ENCODE measurements at places on chromosomes 2 and 18.

DNA sequence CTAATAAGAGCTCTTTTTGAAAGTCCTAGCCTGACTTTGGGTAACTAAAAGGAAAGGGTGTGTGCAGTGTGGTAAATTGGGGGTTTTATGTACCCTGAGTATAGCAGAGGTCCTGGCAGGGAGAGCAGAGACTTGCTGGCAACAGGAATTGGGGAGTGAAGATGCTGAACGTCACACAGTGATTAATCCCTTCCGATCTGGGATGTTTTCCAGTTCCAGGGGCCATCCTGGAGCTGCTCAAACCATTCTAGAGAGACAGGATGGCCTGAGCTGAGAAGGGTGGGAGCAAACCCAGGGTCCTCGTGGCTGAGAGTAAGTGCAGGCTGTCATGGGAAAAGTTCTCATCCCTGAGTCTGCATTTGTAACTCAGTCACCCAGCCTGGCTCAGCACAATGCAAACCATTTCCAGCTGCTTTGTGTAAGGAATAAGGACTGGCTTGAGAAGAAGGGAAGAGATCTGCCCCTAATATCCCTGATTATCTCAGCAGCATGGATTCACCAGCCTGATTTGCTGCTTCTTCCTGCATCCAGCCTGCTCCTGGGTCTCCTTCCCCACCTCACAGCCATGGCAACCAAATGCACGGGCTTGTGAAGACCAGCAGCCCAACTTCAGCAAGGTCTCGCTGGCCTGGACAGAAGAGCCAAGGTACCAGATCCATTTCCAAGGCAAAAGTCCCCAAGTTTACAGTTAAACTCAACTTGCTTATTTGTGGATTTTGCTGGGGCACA, 47.1 kb upstream of the CELF4 start:
- DNase-seq = no peak

GRCh38 chr2:154698296-154698720, at the start of gene KCNJ3:
TSS of gene KCNJ3 (plus strand) at chr2:154698695. CDS start at chr2:154698776, 81 bp downstream.
- no peak for DNase-seq

DNA sequence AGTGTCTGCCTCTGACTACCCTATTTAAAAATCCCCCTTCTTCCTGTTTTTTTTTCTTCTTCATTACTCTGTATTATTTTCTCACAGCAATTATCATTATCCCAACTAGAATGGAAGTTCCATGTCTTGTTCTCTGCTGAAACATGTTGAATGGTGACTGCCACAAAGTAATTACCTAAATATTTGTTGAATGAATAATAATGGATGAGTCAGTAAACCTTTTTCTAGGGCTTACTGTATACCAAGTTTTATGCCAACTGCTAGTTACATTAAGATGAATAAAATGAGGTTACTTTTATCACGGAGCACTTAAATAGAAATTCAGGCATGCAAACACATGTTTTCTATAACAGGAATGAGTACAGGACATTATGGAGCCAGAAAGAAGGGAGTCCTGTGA, 490.6 kb downstream of the THSD7B start:
- no peak for DNase-seq

DNA sequence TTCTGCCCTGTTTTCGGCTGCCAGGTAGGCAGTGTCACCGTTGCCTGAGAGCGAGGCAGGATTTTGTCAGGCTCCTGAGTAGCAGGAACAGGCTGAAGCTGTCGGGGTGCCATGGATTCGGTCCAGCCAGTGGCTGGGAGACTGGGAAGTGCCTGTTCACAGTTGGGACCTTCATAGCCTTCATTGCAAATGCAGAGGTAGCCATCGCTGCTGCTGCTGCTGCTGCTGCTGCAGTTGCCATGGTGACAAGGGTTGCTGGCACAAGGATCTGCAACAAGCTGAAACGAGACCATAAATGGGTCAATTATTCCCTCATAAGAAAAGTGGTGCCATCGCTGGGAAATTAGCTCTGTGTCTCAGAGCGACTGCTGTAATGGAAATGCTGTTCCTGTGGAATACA, 122.7 kb downstream of the DNER start:
- DNase-seq = no peak

- DNase-seq = no peak
Observed at GRCh38 chr2:195442458-195443175, 214.4 kb upstream of the SLC39A10 start.

DNA sequence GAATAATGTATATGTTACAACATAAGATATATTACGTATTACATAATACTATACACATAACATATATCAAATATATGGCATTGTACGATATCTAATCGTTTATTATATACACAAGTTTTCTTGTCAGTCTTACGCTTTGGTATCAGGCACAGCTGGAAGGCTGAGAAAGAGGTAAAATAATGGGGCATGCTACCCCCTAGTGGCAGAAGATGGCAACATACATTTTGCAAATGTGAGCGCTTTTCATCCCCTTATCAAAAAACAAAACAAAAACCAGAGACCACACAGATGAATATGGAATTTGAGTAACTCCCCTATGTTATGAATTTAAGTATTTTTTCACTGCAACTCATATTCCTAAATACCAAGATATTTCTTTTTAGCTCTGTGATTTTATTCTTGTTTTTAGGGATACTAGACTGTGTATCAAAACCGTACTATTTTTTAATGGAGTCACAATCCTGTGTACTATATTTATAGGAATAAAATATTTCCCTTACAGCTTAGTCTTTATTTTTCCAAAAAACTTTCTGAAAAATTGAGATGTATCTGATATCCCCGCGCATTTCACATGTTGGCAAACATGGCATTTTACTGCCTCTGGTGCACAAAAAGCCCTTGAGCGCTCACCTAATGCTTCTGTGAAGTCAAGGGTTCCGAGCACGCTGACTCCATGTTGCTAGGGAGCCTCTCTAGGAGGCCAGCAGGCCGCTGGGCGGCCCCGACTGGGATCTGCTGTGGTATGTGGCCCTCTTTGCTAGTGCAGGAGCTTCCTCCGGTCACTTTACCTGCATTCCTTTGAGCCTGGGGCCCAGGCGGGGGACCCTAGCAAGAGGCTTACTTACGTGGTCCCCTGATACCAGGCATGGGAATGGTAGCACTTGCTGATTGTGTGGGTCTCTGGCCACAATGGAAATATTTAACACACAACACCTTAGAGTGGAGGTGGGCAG, 62.5 kb downstream of the SLC4A3 start:
- DNase-seq = peak; percentile 43

GRCh38 chr2:140185076-140185475, 1404.9 kb upstream of the NXPH2 start:
- DNase-seq = no peak

DNA sequence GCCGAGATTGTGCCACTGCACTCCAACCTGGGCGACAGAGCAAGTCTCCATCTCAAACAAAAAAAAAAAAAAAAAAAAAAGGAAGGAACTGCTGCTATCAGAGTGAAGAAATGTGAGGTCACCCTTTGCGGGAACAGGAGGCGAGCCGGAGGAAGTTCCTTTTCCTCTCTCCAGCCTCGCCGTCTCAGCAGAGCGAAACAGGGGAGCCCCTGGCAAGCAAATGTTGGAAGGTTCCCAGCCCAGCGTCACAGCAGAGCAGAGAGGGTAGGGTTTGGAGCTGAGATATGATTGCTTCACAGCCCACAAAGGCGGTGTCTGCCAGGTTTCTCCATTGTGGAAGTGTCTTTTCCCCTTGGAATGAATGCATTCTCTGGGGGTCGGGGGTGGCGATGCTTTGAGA, 28.5 kb downstream of the SLC20A1 start:
- no peak for DNase-seq

- no peak for DNase-seq
Observed at GRCh38 chr2:219296631-219297391, 12.4 kb downstream of the PTPRN start.

DNA sequence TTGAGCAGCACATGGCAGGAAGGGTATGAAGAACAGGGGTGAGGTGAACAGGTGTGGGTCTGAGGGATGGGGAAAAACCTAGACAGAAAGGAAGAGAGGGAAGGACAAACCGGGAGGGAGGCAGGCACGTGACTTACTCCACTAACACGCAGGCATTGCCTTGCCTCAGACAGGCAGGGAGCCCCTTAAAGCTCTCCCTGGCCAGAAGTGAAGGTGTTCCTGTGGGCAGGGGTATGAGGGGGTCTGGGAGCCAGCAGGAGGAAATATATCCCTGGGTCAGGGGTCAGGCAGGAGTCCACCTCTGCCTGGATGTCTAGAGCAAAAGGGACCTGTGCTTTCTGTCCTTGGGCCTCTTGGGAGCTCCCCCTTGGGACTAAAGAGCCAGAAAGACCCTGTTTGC, 135.3 kb upstream of the EPAS1 start:
- no peak for DNase-seq

GRCh38 chr2:237964578-237965404, 2.0 kb upstream of the UBE2F start:
- no peak for DNase-seq

DNA sequence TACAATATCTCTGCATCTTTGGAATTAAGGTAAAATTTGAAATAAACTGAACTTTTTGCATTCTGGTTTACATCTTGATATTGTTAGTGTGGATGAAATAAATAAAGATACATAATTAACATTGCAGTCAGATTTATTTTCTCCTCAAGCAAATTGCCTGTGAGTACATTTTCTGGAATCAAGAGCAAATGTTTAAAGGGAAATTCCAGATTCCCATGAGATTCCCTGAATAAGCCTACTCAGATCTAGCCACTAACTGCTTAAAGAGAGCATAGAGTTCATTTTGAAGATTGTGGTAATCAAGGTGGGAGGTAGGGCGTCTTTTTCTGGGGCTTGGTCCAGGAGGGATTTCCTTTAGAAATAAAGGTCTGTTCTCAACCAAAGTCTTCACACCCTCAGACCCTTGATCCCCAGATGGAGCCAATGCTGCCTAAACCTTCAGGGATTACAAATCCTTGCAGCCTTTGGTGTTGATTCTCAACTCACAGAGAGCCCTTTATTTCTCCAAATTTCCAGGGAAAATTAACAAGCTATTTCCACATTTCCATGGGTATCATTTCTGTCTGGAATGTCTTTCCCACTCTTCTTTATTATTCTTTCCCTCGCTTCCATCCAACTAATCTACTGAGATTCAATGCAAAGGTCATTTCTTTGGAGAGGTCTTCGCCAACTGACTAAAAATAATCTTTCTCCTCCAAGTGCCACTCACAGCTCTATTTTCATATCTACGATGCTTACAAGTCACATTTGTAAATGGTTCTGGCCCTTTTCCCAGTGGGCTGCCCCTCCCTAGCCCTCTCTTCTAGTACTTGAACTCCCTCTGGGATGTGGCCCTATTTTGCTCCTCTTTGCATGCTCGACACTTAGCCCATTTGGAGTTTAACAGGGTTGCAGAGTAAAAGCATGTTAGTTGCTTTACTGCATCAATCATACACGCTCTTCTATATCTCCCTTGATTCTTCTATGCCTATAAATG, 79.8 kb upstream of the SPATS2L start:
- no peak for DNase-seq

DNA sequence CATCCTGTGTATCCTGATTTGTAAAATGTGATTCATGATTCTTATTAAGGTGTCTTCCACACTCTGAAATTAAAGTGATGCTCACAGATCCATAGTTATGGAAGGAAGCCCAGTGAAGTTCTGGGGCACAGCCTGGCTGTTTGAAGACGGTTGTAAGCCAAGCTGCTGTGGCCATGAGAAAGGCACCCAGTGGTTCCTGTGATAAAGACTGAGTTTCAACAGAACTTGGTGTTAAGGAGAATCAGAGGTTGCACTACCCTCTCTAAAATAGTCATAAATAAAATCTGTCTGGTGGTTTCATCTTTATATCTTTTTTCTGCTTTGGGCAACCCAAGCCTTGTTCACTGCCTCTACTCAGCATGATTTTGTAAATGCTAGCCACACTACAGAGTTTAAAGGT, 32.2 kb upstream of the SPOPL start:
- no peak for DNase-seq

DNA sequence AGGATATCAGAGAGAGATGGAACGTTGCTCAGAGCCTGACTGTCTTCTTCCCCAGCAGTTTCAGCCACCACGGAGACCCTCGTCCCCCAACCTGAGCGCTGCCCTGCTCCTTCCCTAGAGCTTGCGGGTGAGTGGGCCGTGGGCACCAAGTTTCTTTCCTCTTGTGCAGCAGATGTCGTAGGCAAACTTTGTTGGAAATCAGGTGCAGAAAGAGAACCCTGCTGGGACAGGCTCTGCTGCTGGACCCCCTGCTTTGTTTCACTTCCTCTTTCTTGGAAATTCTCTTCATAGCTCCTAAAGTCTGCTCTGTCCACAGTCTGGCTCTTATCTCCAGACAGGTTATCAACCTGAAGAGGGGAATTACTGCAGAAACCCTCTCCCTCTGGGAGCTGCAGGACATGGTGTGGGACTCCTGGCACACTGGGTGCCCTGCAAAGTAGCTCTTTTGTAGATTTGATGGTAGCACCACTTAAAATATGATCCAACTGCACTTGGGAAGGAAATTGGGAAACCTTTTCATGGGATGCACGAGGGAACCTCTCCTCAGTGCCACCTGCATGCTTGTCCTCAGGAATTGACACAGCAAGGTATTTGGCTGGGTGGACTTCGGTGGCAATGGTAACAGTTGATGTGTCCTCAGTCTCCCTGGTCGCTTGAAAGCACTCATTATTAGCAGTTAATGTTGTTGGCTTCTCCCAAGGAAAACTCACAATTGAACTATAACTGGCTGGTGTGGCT, 92.2 kb downstream of the ALPK2 start:
- DNase-seq = no peak

- DNase-seq = no peak
Observed at GRCh38 chr2:230023313-230023712, 45.4 kb downstream of the SLC16A14 start.

- peak; percentile 13 for DNase-seq
Observed at GRCh38 chr2:80054346-80054675, 250.2 kb downstream of the LRRTM1 start.
